AG10803 (cell line): ENCODE measurements at places on chromosomes 5 and 9.

DNA sequence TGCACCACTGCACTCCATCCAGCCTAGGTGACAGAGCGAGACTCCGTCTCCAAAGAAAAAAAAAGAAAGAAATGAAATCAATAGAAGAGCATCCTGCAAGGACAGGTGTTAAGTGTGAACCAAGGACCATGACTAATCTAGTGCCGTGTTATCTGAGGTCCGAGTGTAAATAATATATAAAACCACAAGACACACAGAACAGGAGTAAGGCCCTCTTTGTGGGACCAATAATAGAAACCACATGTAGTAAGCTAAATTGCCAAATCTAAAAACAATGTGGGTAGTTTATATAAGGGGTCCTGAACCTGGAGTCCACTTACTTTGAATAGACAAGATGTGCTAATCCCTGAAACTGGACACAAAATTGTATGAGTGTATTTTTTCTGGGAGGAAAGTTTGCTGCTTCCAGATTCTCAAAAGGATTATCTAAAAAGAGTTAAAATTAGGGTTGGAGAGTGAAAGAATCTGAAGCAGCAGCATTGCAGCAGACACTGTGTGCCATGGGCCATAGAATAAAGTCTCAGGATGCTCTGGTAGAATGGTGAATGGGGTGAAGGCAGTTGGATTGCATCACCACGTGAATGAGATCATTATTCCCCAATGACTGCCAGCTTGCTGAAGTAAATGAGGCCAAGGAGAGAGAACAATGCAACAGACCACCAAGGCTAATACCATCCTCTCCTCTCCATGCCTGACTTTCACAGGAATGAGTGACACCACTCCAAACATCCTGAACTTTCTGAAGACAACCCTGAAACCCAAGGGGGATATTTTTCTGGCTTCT is 222.7 kb downstream of the DCP2 start:
- peak; percentile 62 for DNase-seq

- DNase-seq = no peak
Measured at GRCh38 chr5:2111569-2112105, 228.9 kb upstream of the IRX4 start.

GRCh38 chr5:110726249-110727024 is at the start of gene TMEM232:
TMEM232 (minus strand) TSS chr5:110726671; CDS start chr5:110667352, 59,319 bp downstream.
- DNase-seq = peak; percentile 50

GRCh38 chr5:160438316-160439204 is 16.9 kb downstream of the PTTG1 start:
- peak; percentile 60 for DNase-seq

DNA sequence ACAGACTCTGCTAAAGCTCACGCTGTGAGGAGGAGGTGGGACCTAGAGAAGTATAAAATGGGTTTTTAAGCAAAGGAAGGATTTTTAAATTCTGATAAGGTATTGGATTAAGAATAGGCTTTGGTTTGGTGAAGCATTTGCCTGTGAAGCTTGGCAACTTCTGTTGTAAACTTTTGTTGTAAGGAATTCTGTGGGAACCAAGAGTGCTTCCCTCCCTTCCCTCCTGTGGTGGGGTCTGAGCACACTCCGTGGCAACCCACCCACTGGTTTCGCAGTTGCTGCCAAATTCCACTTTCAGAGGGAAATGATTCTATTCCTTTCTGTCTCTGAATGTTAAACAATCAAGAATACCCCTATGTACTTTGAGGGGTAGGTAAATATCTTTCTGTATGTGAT is 28.6 kb upstream of the GTF2H2C start:
- no peak for DNase-seq

GRCh38 chr5:34486160-34486848 is 169.8 kb upstream of the RAI14 start:
- peak; percentile 85 for DNase-seq

DNA sequence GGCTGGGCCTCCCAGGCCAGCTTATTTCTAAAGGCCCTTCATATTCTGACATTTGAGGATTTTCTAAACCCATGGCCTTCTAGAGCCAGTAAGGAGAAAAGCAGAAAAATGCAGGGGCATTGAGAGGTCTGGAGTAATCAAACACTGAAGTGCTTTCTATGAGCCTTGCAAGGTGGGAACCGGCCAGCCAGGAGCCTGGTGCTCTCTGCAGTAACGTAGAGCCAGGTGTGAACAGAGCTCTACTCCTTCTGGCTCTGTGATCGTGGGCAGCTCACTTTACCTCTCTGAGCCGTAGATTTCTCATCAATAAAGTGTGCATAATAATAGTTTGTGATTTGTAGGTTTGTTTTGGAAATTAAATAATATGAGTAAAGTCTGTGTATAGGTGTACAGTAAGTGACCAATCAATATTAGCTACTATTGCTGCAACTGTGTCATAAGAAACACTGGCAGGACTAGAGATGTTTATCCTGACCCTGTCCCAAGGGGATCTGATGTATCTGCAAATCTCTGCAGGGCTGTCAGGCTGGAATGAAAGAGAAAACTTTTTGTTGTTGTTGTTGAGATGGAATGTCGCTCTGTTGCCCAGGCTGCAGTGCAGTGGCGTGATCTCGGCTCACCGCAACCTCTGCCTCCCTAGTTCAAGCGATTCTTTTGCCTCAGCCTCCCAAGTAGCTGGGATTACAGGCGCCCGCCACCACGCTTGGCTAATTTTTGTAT is 2.7 kb downstream of the SYNPO start:
- DNase-seq = peak; percentile 47

GRCh38 chr5:56692359-56693219 is 122.8 kb upstream of the MAP3K1 start:
- no peak for DNase-seq

- DNase-seq = no peak
Measured at GRCh38 chr9:89548071-89548638, 50.2 kb upstream of the SEMA4D start.

DNA sequence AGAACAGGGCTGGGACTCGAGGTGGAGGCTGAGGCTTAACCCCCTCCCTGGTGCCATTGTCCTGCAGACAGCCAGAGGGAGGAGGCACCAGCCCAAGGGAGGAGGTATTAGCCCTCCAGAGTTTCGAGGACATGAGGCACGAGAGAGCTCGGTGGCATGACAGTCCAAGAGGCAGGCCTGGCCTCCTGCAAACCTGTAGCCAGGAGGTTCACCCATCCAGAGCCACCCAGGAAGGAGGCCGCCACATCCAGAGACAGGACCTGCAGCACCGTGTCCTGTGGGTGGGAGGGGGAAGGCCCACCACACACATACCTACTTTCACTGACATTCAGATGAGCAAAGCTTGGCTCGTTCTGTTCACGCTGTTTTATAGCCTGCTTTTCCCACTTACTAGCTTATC is 75.2 kb upstream of the ADAMTS2 start:
- DNase-seq = no peak

- DNase-seq = no peak
Measured at GRCh38 chr5:2574155-2574554, 177.3 kb downstream of the IRX2 start.

DNA sequence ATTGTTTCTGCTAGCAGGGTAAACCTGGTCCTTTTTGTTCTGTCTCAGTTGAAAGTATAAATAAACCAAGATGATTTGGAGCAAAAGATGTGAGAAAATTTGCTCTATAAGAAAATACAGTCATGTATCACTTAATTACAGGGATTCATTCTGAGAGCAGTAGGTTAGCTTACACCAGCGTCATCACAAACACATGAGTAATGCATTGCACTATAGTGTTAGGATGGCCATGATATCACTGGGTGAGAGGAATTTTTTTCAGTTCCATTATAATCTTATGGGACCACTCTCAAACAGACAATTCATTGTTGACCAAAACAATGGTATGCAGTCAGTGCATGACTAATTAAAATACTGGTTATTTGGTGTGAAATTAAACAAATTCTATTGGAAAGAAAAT is 430.9 kb downstream of the CHSY3 start:
- no peak for DNase-seq

GRCh38 chr9:13431692-13432091 is 152.2 kb upstream of the MPDZ start:
- DNase-seq = no peak

GRCh38 chr5:83077662-83078261 is 415 bp downstream of the XRCC4 start:
- DNase-seq = peak; percentile 51

GRCh38 chr5:124446120-124446519 is 300.3 kb downstream of the ZNF608 start:
- DNase-seq = no peak

- DNase-seq = no peak
Measured at GRCh38 chr5:133230823-133231578, 179.2 kb downstream of the HSPA4 start.

- no peak for DNase-seq
Measured at GRCh38 chr9:13661014-13661413, 381.5 kb upstream of the MPDZ start.

DNA sequence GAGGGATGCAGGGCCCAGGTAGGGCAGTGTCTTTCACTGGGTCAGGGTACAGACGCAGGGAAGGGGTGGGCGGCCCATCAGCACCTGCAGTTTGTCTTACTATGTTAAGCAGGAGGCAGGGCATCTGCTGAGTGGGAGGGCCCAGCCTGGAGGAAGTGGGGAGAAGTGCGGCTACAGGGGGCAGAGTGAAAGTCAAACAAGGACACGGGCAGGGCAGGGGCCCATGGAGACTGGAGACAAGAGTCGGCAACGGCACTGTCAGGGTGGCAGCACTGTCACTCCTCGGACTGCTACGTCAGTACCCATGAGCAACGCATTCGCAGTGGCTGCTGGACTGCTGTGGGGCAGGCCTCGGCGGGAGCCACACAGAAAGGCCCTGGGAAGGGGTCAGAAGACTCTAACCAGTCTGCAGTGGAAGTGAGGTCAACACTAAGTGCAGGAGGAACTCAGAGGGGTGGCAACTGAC is 19.7 kb downstream of the CAMSAP1 start:
- no peak for DNase-seq

- no peak for DNase-seq
Measured at GRCh38 chr5:3384531-3384930, 211.1 kb upstream of the IRX1 start.

- DNase-seq = no peak
Measured at GRCh38 chr5:117131048-117131679, 556.5 kb upstream of the SEMA6A start.

DNA sequence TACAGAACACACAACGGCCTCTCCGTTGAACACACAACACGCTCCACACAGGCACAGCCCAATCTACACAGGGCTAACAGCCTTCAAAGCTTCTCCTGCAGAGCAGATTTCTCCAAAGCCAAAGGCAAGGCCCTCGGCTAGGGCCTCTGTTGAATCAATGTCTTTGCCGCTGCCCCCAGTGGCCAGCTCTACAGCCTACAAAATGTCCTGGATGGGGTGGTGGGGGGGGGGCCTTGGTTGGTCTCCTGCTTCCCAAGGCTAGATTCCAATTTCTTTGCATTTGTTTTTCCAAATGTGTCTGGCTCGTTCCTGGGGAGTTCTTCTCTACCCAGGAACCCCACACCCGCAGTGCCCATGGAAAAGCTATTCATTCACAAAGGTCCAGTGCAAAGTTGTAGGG is 167.2 kb downstream of the PAX5 start:
- DNase-seq = no peak

DNA sequence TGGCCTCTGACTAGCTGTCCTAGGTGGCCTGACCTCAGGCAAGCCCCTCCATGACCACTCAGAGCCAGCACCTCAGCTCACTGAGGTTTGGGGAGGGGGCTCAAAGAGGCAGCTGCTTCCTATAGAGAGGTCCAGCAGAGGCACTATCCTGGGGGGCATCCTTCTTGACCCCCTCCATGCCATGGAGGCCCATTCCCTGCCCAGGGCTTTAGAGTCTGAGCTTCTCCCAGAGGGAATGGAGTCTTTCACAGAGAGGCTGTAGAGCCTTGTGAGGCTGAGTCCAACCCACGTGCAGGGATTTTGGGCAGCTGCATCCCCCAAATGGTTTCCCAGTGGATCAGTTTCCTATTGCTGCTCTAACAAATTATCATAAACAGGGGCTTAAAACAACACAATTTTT is 16.9 kb downstream of the IRF1 start:
- DNase-seq = no peak

GRCh38 chr9:107782789-107783188 is 293.2 kb upstream of the KLF4 start:
- no peak for DNase-seq

DNA sequence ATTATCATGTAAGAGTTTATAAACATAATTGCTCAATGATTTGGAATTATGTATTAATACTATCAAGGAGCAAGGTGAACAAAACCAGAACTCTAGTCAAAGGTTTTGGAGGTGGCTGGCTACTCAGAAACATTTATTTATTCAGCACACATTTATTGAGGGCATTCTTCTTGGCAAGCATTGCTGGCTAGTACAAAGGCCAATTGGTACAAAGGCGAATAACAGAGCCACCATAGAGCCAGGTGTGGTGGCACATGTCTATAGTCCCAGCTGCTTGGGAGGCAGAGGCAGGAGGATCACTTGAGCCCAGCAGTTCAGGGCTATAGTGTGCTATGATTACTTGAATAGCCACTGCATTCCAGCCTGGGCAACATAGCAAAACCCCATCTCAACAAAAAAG is 242.1 kb downstream of the CWC27 start:
- DNase-seq = no peak
